ACHN (cell line): ENCODE measurements at places on chromosomes 4 and X.

- DNase-seq: no peak
Measured at GRCh38 chrX:11759172-11759460, 1.1 kb downstream of the MSL3 start.

GRCh38 chr4:138114434-138114833, 127.7 kb downstream of the SLC7A11 start:
- no peak for DNase-seq

GRCh38 chr4:145351922-145352321, 129.7 kb upstream of the SMAD1 start:
- DNase-seq: no peak

- DNase-seq: no peak
Measured at GRCh38 chr4:70399319-70399718, 1.6 kb downstream of the OPRPN start.

DNA sequence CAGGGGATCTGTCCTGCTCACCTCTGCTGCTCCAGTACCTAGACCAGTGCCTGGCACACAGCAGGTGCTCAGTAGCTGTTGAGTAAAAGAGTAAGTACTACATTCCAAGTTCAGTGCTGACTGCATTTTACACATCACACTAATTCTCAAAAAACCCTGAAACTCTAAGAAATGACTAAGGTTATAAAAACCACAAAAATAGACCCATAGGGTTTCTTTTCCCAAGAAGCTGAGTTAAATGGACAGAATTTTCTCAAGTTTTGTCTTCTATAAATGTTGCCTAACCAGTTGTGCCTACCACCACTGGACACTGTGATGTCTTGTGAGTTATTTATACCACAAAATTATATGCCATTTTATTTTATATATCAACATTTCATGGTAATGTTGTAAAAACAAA, 78.9 kb upstream of the RXFP1 start:
- DNase-seq: no peak

GRCh38 chr4:92455951-92456350, 152.2 kb downstream of the GRID2 start:
- no peak for DNase-seq

GRCh38 chrX:48992341-48992740, 9.7 kb downstream of the GRIPAP1 start:
- no peak for DNase-seq
